ENCODE measurements at places on chromosomes 7 and 10.

DNA sequence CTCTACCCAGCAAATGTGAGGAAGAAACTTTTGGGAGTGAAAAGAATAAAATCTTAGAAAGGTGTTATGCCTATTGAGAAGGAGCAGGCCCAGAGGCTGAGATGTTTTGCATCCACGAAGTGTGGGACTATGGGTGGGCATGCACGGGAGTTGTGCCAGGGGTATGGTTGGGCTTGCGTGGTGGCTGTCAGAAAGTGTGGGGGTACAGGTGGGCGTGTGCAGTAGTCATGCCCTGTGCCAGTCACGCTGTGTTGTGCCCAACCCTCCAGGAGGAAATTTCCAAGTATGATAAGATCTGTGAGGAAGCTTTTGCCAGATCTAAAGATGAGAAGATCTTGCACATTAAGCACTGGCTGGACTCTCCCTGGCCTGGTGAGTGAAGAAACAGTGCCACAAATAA is 52.9 kb upstream of the ZMIZ2 start:
- no peak for DNase-seq

- no peak for DNase-seq
These were observed 5.0 kb upstream of the TACR2 start for GRCh38 chr10:69421611-69422308.

DNA sequence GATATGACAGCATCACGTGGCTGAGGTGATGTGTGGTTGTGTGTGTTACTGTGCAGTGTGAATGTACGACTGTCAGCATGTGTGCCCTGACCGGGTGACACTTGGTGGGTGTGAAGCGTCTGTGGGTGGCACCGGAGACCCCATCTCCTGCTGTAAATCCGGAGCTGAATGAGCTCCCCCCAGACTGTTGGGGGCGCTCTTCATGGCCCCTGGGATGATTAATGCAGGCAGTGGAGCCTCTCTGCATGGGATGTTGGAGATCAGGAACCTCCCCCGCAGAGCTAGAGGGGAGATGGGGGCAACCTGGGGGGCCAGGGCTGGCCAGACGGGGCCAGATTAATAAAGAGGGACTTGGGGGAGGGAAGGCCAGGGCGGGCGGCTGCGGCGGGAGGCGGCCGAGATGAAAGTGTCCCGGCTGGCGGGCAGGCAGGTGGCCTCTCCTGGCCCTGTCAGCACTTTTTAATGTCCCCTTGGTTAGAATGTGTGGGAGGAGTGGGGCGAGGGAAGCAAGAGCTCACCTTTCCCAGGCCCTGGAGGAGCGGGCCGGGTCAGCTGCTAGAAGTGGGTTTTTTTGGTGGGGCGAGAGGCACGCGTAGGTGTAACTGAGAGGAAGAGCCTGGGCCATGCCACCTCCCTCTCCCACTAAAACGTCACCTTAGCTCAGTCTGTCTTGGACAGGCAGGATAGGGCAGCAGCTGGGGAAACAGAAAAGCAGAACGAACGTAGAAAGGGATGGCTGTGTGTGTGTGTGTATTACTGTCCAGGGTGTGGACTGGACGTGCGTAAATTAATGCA is 34.1 kb downstream of the HIF1AN start:
- DNase-seq: no peak

DNA sequence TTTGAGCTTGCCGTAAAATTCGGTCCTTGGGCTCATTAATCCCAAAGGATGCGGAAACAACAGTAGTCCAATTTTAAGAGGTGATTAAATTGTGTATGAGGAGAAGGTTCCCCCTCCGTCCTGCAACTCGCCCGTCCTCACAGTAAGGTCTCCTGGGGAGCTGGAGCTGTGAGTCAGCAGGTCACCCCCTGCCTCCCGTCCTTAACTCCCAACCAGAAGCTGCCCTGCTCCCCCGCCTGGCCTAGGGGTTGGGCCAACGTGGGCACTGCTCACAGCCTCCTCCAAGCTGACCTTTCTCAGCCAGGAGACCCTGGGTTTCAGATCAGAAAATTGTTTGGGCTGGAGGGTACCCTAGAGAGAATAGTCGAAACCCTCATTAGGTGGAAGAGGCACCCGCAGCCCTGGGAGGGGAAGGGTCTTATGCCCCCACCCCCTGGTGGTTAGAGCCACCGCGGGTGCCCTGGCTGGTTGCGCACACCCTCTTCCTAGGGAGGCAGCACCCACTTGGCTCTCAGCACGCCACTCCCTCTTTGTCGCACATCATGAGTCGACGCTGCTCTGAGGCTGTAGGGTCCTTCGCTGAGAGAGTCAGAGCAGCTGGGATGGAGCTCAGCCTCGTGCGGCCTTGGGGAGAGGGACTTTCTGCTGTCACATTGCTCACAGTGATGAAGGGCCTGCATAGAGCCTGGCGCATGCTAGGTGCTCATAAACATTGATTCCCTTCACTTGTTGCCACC is 131.2 kb downstream of the TACC2 start:
- no peak for DNase-seq

DNA sequence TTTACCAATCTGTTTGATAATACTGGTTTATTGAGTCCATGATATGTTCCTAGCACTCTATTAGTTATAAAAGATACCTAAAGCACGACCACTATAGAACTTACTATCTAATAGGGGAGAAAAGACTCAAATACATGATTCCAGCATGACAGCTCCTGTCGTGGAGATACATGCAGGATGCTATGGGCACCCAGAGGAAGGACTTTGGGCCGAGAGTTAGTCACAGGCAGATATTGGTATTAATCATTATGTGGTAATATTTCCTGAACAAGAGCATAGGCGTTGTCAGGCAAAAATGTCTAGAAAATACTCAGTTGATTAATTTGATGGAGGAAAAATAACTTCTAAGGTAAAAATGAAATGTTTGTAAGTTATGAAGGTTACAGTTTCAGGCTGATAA is 31.8 kb downstream of the CNNM2 start:
- no peak for DNase-seq

GRCh38 chr7:146606628-146607027 is 490.0 kb downstream of the CNTNAP2 start:
- DNase-seq: no peak

- DNase-seq: no peak
These were observed 10.6 kb upstream of the EMX2 start for GRCh38 chr10:117532003-117532385.

- DNase-seq: no peak
These were observed 306.9 kb downstream of the FRMD4A start for GRCh38 chr10:14023673-14024328.

DNA sequence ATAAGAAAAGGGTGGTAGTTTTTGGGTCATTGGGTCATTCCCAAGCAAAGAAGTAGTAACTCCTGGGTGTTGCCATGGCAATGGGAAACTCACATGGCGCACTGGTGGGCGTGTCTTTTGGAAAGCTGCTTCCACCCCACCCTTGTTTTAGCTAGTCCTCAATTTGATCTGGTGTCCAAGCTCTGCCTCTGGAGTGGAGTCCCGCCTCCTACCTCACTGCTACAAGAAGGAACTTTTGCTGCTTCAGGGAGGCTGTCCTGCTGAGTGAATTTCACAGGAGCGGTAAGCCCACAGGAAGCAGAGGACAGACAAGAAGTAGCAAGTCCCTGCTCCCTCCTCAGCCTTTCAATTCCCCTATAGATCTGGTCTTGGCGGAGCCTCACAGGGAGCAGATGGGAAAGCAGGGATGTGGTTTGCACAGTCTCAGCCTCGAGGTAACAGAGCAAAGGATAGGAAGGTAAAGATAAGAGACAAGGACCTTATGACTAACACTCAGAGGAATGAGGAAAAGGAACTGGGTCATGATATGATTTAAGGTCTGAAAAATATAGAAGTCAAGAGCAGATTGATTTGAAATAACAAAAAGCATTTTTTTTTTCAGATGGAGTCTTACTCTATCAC is 700.3 kb downstream of the TNS3 start:
- DNase-seq: no peak

- no peak for DNase-seq
These were observed 13.0 kb downstream of the ESYT2 start for GRCh38 chr7:158816271-158816670.

- DNase-seq: no peak
These were observed 17.2 kb upstream of the GIMAP8 start for GRCh38 chr7:150432915-150433892.

GRCh38 chr7:94394437-94395140 is at the start of gene COL1A2:
TSS of gene COL1A2 (plus strand) at chr7:94394895. CDS start at chr7:94395032, 137 bp downstream.
- no peak for DNase-seq

DNA sequence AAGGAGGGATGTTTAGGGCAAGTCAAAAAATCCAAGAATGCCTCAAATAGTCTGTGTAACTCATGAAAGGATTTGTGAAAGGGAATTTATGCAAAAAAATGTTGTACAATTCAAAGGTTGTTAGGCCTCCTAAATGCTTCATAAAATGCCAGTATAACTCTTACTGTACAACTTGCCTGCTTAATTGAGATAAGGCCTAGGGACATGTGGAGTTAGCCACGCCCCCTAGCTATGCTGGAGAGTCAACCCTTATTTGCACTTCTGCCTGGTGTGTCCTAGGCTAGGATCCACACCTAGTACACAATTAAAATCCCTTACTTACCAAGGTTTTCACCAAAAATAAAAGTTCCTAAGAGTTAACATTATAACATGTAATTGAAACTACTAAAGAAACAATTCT is 77.2 kb downstream of the ZNF680 start:
- no peak for DNase-seq

DNA sequence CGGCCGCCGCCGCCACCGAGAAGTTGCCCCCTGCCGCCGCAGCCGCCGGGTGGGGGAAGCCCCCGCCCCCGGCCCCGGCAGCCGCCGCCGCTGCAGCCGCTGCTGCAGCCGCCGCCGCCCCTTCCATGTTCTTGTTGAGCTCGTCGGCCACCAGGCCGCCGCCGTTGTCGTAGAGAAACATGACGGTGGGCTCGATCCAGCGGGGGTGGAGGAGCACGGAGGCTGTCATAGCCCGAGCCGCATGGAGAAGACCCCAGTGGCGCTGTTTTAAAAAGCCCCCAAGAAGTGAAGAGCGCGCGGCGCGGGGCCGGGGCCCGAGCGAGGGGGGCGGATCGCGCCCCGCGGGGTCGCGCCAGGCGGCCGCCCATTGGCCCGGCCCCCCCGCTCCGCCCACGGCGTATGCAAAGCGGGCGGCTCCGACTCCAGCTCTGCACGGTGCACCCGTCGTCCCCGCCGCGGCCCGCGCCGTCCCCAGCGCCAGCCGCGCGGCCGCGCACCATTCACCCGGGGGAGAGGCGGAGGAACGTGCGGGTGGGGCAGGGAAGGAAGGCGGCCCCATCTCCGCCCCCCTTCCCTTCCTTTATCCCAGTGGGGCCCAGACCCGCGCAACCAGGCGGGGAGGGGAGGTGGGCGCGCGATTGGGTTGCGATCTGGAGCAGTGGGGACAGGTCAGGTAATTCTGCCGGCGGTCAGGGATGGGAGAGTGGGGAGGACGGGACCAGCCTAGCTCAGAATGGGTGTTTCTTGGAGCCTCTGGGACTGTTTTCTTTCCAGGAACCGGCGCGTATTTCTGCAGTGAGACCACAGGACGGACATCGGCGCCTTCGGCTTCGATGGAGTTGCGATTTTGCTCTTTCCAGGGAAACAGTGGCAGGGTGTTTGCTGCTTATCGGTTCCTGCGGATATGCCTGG is at the start of gene HOXA13:
HOXA13 (minus strand) TSS at position 243 of the 912 bp plus-strand sequence; CDS start at position 229, 14 bp downstream.
- no peak for DNase-seq

All from activated CD4-positive, alpha-beta T cell treated with anti-CD3 and anti-CD28 coated beads, Interleukin-2, amount 50 U/mL, for 1 hour (primary cell).